ENCODE measurements at places on chromosomes 6 and 20.

DNA sequence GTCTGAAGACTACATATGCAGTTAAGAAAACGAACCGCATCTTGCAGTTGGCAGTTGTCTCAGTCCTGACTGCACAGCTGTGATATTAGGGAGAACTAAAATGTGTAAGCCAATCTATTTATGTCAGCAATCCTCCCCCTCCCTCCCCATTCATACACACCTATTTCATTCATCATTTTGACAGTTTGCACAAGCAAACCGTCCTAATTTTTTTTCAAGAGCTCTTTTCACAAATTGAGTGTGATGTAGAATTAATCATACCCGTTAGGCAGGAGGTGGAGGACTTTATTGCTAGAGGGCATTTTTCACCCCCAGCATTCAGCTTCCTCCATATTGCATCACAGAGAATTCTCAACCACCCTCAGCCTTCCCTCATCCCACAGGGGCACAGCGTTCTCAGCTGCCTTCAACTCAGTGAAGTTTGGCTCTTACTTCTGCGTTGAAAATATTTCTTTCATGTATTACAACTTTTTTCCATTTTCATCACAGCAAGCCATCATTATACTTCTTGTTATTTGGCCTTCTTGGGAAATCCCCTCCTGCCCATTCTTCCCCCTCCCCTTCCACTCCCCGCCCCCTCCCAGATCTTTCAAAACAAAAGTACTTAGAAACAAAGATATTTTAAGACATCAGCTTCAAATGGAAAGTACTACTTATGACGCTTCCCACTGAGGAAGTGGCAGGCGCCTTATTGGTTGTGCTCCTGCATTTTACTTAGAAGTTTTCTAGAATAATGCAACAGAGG, 37.5 kb downstream of the NOX3 start:
- DNase-seq = no peak

GRCh38 chr6:45645302-45645701, 267.6 kb upstream of the SUPT3H start:
- no peak for DNase-seq

GRCh38 chr6:22332711-22333110, 35.9 kb upstream of the PRL start:
- no peak for DNase-seq

GRCh38 chr20:63747622-63748069, 8.1 kb downstream of the SLC2A4RG start:
- no peak for DNase-seq

DNA sequence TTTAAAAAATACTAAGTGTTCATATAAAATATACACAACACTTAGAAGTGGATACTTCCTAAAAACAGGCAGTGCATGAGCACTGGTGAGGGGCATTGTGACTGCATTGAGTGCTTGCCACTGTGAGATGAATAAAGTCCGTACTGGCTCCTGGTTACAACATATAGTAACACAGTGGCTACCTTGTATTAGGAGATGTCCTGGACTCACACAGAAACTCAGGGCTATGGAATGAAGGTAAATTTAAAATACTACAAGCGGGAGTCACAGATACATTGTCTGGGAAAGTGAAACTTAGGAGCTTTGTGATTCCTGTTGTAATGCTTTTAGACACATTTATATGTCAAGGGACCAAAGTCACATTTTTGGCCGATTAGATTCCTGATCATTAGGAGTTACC, 36.5 kb upstream of the HLA-G start:
- no peak for DNase-seq

GRCh38 chr6:151627689-151628444, 134.1 kb downstream of the CCDC170 start:
- DNase-seq = no peak

DNA sequence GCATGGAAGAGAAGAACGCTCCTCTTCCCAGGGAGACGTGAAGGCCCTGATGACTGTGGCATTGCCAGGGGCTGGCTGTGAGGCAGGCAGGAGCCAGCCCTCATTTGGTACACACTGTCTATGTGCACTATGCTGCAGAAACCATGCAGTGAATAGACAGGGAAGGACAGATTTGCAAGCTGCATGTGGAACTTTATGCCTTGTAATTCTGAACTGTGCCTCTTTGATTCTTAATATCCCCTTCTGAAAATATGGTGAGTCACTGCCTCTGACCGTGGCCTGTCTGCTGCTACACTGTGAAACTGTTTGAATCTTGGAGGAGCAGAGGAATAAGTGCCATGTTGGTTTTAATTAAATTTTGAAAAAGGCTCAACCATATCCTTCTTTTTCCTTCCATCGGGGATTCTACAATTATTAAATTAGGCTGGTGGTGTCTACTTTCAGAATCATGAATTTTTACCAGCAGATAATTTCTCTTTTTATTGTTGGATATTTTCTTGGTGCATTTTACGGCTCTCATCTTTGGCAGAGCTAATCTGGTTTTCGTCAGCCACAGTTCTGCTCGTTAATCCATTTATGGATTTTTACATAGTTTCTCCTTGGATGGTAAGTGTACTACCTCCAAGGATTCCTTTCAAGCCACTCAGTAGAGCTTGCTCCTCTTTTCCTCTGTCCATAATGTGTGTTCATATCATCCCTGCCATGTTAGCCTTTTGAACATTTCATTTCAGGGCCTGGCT, 301.0 kb upstream of the SLC35B3 start:
- DNase-seq = no peak

- no peak for DNase-seq
Measured at GRCh38 chr6:163904186-163904585, 489.7 kb downstream of the QKI start.

DNA sequence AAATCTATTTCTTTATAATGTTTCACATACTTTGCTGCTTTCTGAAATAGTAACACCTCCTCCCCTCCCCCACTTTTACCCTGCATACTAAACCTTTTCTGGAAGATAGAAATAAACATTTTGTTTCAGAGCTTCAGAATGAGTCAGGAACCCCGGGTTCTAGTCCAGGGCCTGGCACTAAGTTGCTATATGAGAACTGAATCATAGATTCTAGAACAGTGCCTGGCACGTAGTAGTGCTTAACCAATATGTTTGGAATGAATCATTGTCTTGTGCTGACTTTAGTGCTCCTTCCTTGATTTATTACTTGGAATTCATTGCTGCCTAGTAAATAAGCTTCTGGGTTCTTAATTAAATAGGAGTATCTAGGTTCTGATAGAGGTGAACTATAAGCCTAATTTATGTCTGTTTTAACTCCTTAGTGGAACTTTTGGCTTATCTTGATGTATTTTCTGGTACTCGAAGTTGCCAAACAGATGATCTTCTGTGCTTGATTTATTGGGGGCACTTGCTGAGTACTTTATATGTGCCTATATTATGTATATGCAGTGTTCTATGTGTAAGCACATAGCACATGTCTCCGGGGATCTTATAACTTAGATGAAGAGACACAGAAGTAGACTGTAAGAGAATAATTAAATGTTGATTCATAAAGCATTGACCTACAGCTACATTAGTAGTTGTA, 18.6 kb downstream of the TAB2 start:
- no peak for DNase-seq

Measured in nucleus accumbens (tissue), 56 donors.